CD4-positive, alpha-beta T cell treated with Interleukin-2 at 100 ng/mL for 4 hours (primary cell): ENCODE measurements at places on chromosomes 3 and 15.
A peak's percentile ranks its signal among the peaks of the same experiment; 100 is the strongest.

DNA sequence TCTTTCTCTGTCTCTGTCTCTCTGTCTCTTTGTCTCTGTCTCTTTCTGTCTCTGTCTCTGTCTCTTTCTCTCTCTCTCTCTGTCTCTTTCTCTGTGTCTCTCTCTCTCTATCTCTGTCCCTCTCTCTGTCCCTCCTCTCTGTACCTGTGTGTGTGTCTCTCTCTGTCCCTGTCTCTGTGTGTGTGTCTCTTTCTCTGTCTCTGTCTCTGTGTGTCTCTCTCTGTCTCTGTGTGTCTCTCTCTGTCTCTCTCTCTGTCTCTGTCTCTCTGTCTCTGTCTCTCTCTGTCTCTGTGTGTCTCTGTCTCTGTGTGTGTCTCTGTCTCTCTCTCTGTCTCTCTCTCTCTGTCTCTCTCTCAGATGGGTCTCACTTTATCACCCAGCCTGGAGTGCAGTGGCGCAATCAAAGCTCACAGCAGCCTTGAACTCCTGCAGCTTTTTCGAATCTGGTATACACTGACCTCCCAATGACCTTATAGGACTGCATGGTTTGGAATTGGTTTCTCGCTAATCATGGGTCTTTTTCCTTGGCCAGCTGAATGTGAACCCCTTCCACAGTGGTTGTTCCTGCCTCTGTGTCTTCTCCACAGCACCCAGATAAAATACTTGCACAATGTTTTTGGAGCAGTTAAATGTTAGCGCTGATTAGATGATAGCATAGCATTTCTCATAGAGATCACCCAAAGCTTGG, 102.6 kb upstream of the KLHL25 start:
- DNase-seq = no peak

- DNase-seq = no peak
Observed at GRCh38 chr3:170154084-170154483, 27.4 kb downstream of the PHC3 start.

DNA sequence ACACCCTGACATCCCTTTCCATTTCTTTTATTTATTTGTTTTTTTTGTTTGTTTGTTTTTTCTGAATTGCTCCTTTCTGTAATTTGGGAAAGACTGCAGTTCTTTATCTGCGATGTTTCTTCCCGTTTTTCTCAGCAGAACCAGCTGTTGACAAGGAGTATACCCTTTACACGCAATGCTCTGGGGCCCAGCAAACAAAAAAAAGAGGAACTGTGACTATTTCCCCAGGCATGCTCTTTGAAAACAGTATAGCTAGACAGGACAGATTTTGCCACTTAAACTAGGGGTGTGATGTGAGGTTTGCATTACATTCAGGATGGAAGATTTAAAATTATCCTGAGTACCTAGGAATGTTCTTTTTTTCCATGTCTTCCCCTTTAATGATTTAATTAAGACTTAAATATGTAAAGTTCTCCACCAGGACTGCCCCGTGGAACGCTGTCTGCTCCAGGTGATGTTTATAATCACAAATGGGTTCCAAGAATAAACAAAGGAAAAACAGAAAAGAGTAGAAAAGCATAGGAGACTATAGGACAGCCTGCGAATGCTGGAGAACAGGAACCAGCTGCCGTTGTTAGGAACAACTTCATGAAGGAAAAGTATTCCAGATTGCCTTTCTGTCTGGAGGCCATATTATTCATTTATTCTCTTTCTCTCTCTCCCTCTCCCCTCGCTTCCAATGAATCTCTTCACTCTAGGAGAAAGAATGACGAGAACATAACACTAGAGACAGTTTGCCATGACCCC, 43.3 kb downstream of the TGFBR2 start:
- DNase-seq = no peak

DNA sequence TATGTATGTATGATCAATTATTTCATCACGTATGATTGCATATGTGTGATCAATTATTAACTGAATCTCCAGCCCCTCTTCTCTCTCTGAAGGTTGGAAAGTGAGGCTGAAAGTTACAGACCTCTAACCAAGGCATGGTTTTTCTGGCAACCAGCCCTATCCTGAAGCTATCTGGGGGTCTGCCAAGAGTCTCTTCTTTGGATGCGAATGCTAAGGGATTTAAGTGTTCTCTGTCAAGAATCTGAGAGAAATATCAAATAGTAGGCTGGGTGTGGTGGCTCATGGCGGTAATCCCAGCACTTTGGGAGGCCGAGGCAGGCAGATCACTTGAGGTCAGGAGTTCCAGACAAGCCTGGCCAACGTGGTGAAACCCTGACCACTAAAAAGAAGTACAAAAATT, 8.1 kb downstream of the NKTR start:
- DNase-seq = no peak

DNA sequence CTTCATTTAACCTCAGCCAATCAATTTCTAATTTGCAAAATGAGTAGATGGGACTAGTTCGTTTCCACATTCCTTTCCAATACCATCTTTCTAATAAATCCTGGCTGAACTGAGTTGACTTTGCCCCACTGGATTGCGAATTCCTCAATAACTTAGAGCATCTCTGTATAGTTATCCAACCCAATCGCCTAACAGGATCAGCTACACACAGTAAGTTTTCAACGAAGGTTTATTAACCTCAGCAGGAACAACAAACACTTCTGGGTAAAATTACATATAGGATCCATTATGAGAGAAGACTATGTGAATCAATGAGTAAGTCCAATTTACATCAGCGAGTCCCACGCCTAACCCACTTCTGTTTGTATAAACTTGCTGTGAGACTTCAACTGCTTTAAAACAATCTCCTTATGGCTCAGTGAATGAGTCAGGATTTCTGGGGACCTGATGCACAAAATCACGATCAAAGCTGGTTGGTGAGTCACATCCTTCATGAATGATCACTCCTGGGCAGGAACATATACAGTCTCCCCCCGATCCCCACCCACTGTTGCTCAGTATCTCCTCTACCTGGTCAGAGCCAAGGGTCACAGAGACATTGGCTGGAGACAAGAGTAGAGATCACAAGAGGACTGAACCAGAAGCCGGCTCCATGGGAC, 142.8 kb downstream of the EDEM1 start:
- DNase-seq = no peak

GRCh38 chr3:150357923-150358607, 50.0 kb upstream of the TSC22D2 start:
- DNase-seq = no peak

GRCh38 chr15:70067011-70067410, 30.7 kb downstream of the TLE3 start:
- DNase-seq = no peak

DNA sequence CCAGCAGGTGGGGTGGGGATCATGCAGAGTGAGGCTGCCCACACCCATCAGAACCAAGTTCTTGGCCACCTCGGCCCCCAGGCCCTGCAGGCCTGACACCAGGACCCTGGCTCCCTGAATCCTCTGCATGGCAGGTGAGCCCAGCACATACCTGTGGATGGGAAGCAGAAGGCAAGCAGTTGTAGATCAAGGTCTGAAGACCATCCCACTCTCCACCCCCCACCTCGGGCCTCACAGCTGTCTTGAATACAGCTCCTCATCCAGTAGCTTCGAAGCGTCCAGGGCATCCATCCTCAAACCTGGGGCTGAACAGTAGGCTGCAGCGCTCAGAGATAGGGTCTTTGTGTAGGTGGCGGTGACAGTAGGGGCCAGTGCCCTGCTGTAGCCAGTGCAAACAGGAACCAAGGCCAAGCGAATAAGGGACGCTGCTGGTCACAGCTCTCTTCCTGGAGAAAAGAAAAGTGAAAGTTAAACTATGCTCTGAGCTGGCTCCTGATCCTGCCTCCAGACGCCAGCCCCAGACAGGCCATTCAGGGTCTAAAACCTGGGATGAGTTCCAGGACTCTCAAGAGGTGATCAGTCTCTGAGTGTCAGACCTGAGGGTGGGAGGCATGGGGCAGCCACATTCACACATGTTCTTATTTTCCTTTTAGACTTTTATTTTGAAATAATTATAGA, at the start of gene UBA7:
TSS of gene UBA7 (minus strand) at position 457 of the 678 bp plus-strand sequence. CDS start at position 291, 166 bp downstream.
- peak; percentile 50 for DNase-seq

DNA sequence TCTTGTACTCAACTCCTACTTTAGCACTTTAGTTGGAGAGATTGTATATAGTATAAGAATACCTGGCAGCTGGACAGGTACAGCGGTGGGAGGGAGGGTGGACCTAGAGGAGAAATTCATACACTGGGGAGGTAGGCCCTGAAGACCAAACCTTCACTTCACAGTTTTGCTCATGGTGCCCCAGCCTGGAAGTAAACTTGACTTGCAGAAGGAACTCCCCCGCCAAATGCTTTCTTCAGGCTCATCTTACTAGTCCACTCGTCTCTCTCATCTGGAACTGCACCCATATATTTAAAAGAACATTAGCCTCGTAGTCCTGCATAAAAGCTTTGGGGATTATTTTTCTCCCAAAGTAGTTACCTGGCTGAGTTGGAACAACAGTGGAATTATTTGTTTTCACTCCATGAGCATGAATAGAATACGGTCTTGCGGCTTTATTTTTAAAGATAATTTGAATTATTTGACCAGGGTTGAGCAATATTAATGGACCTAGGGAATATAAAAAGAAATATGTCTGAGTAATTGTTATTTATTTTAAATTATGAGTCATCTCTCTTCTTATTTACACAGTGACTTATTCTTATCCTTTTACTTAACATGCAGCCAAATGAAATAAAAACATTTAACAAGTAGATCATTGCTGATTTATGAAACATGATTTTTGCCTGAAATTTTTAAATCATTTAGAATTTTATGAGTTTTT, 25.5 kb upstream of the CP start:
- no peak for DNase-seq
